Muscle of leg (tissue), 16 donors: ENCODE measurements at places on chromosomes 6 and 20. TPM values are rescaled to one million over a fixed set of nuclear protein-coding genes. Genes with fewer than 3 reads are reported as not detected.

GRCh38 chr6:3566812-3567211 lies 110.0 kb upstream of the SLC22A23 start:
- no peak for DNase-seq
- no peaks in the 10 kb centered on the region for H3K36me3 ChIP-seq
- H3K4me3 ChIP-seq, result no peak overlapping the region
- no peak overlapping the region for H3K27ac ChIP-seq
- peaks cover under 1% of the 10 kb centered on the region for H3K4me1 ChIP-seq
- H3K27me3 ChIP-seq, result no peaks in the 10 kb centered on the region

- H3K27ac ChIP-seq, result no peak overlapping the region
- H3K4me3 ChIP-seq, result no peak overlapping the region
- no peaks in the 10 kb centered on the region for H3K4me1 ChIP-seq
- H3K36me3 ChIP-seq, result no peaks in the 10 kb centered on the region
These were observed 504.8 kb downstream of the MEI4 start for GRCh38 chr6:78157606-78158005.

DNA sequence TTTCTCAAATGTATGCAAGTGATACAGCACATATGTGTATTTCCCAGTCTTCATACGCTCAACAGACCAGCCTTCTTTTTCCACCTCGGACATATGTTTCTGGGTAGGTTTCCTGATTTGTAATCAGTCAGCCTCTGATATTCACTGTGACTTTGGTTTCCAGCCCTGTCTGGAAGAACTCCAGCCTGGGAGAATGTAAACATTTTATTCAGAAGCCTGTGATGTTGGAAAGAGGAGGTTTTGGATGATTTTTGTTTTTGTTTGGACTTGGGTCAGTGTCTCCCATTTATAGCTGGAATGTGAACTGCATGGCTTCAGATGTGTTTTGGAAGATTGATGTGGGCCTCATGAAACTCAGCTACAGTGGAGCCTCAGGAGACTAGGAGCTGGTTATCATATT lies 172.2 kb upstream of the CENPW start:
- H3K36me3 ChIP-seq, result no peaks in the 10 kb centered on the region
- no peak overlapping the region for H3K27ac ChIP-seq
- peak; percentile 77 for DNase-seq
- H3K4me3 ChIP-seq, result no peak overlapping the region

DNA sequence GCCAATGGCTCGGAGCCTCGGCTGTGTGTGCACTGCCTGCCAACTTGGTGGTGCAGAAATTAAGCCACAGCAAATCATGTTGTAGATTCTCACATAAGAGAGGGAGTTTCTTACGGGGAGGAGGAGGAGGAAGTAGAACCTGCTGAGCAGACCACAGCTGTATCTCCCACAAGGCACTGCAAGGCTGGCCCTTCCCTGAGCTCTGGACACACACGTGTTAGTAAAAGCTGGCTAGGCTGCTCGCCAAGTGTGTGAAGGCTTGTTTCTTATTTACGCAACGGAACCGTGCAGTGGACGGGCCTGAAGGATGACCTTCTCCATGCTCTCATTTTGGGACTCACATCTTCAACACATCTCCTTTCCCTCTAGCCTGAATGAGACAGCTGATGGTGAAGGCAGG lies 15.7 kb upstream of the QKI start:
- H3K36me3 ChIP-seq, result no peaks in the 10 kb centered on the region
- DNase-seq, result peak; percentile 83
- no peaks in the 10 kb centered on the region for H3K27me3 ChIP-seq
- H3K4me3 ChIP-seq, result no peak overlapping the region

- H3K4me1 ChIP-seq, result peaks cover 24% of the 10 kb centered on the region
- peak overlapping the region; percentile 62 for H3K27ac ChIP-seq
- H3K27me3 ChIP-seq, result no peaks in the 10 kb centered on the region
- H3K36me3 ChIP-seq, result peaks cover 6% of the 10 kb centered on the region
- peak; percentile 44 for DNase-seq
- no peak overlapping the region for H3K4me3 ChIP-seq
These were observed 17.3 kb downstream of the LAMA4 start for GRCh38 chr6:112237066-112237465.

- no peaks in the 10 kb centered on the region for H3K4me1 ChIP-seq
- no peak for DNase-seq
- H3K4me3 ChIP-seq, result no peak overlapping the region
- H3K27ac ChIP-seq, result no peak overlapping the region
- H3K36me3 ChIP-seq, result no peaks in the 10 kb centered on the region
- H3K27me3 ChIP-seq, result no peaks in the 10 kb centered on the region
These were observed 1162.2 kb upstream of the GJE1 start for GRCh38 chr6:140970485-140970884.

DNA sequence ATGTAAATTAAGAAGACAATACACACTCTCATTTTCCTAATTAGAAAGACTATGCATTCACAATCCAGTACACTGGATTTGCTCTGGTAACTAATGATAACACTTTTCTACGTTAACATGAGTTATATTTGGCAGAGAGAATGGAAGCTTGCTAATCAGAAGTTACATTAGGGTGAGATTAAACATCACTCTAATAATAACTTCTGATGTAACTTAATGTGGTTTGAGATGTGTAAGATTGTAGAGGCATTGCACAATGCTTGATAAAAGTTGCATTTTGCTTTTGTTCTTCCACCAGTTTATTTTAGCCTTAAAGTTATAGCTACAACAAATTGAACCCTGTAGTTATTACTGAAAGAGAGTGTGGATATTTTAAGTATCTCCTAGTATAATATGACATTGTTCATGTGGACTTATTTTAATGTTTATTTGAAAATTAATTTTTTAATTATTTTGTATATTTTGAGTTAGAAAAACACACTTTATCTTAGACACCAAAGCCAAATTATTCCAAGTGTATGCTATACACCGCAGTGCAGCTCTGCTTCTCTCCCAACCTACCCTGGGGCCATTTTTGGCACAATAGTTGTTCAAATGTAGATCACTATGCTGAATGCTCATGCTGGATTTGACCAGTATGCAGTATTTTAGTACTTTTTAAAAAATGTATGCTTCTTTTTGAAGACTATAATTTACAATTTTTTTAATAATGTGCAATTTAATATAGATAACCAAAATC lies 143.2 kb downstream of the SLC16A10 start:
- H3K27me3 ChIP-seq, result no peaks in the 10 kb centered on the region
- DNase-seq, result peak; percentile 12
- H3K36me3 ChIP-seq, result no peaks in the 10 kb centered on the region
- H3K4me1 ChIP-seq, result no peaks in the 10 kb centered on the region
- no peak overlapping the region for H3K4me3 ChIP-seq
- H3K27ac ChIP-seq, result no peak overlapping the region

DNA sequence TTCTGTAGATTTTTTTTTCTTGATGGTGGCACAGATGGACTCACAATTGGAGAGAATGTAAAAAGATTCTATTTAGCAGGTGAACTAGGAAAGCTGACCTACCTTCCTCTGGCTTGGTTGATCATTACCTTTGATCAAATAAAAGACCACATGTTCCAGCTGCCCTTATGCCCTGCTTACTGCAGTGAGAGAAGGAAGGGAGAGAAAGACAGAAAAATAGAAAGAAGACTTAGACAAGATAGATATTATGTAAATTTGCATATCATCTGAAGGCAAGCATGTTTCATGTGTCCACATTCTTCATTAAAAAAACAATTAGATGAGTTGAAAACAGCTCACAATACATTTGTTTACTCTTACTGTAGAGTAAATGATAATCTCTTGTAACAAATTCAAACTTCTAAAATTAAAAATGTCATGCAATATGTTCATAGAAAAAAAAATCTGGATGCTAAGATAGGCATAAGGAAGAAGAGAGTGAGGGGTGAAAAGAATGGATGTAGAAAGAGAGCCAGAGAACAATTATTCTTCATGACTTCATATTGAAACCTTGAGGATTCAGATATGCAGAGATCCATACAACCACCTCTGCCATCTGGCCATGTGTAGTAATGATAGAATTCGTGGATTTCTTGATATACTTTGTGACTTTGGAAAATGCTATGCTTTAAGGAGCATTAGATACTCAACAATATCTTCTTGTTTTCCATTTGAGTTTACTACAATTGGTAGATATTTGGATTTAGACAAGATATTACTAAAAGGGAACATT lies 71.7 kb downstream of the RFX6 start:
- H3K4me3 ChIP-seq, result no peak overlapping the region
- no peaks in the 10 kb centered on the region for H3K4me1 ChIP-seq
- no peak for DNase-seq

DNA sequence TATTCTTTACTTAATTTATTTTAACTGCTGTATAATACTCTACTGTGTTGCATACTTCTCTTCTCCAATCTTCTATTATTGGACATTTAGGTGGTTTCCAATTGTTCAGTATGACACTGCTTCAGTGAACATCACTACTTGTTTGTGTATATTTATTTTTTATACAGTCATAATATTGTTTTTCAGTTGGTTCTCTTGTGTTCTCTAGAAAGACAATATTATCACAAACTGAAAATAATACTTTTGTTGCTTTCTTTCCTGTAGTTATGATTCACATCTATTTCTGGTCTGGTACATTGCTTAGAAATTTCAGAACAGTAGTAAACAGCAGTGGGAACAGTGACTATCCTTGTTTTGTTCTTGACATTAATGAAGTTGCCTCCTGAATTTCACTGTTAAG lies 62.8 kb upstream of the GTSF1L start:
- H3K4me1 ChIP-seq, result no peaks in the 10 kb centered on the region
- H3K27ac ChIP-seq, result no peak overlapping the region
- no peaks in the 10 kb centered on the region for H3K27me3 ChIP-seq
- no peaks in the 10 kb centered on the region for H3K36me3 ChIP-seq

DNA sequence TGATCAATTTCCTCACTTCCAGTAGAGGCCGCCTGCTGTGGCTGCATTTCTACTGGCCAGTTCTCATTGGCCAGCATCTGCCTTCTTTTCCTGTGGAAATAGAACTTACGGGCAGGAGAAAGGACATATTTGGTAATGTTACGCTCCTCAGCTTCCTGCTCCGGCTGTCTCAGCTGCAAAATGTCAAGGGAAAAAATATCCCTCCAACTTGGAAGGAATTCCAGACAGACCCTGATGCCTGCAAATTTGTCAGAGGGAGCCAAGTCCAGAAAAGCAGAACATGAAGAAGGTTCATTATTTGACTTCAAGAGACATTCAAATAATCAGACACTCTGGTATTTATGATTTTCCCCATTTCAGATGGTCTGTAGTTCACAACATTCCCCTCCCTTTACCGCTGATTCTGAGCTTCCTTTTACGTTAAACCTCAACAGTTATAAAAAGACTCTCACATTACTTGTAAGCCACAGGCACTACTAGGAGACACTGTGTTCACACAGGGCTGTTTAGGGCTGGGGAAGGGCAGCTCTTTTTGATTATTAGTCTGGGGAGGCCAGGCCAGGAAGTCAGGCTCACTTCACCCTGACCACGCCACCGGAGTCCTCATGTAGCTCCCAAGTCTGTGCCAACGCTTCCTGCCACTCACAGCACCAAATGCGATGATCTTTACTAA lies 179.6 kb upstream of the CCN2 start:
- H3K36me3 ChIP-seq, result no peaks in the 10 kb centered on the region
- peaks cover 30% of the 10 kb centered on the region for H3K4me1 ChIP-seq
- H3K27me3 ChIP-seq, result no peaks in the 10 kb centered on the region
- peak; percentile 98 for DNase-seq
- peak overlapping the region; percentile 93 for H3K27ac ChIP-seq

GRCh38 chr20:49247169-49247723 lies 28.0 kb downstream of the DDX27 start:
- H3K27me3 ChIP-seq, result no peaks in the 10 kb centered on the region

GRCh38 chr6:139643986-139644385 lies 269.5 kb upstream of the CITED2 start:
- H3K36me3 ChIP-seq, result no peaks in the 10 kb centered on the region
- H3K4me1 ChIP-seq, result peaks cover 7% of the 10 kb centered on the region
- H3K27me3 ChIP-seq, result no peaks in the 10 kb centered on the region
- no peak for DNase-seq
- H3K27ac ChIP-seq, result no peak overlapping the region

- no peaks in the 10 kb centered on the region for H3K36me3 ChIP-seq
- H3K27me3 ChIP-seq, result no peaks in the 10 kb centered on the region
- no peak overlapping the region for H3K27ac ChIP-seq
These were observed 11.1 kb upstream of the ARFGEF2 start for GRCh38 chr20:48910347-48910781.

GRCh38 chr6:150636808-150637207 lies 37.1 kb downstream of the PLEKHG1 start:
- no peak overlapping the region for H3K4me3 ChIP-seq
- no peak for DNase-seq
- no peak overlapping the region for H3K27ac ChIP-seq
- H3K4me1 ChIP-seq, result peaks cover 17% of the 10 kb centered on the region
- no peaks in the 10 kb centered on the region for H3K27me3 ChIP-seq

- H3K36me3 ChIP-seq, result peaks cover 16% of the 10 kb centered on the region
- H3K27me3 ChIP-seq, result no peaks in the 10 kb centered on the region
- peak; percentile 81 for DNase-seq
- H3K4me1 ChIP-seq, result peaks cover 38% of the 10 kb centered on the region
These were observed 23.0 kb upstream of the NAA20 start for GRCh38 chr20:19993958-19994669.

DNA sequence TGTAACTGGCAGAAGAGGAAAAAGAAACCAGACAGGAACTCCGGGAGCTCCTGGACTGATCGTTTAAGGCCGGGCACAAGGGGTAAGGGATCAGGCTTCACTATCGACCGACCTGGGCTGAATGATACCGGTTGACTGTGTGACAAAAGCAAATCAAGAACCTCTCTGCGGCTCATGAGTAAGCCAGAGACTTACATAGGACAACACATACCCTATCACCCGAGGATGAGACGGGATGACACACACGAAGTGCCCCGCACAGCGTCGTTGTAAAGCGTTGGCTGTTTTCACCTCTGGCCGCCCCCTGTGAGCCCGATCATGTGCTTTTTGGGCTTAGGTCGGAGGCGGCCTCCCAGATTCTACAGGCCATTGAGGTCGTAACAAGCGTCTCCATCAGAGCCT lies 695 bp upstream of the TGIF2 start:
- H3K4me1 ChIP-seq, result peaks cover 28% of the 10 kb centered on the region
- DNase-seq, result peak; percentile 52
- peak overlapping the region; percentile 56 for H3K4me3 ChIP-seq
- H3K36me3 ChIP-seq, result no peaks in the 10 kb centered on the region

DNA sequence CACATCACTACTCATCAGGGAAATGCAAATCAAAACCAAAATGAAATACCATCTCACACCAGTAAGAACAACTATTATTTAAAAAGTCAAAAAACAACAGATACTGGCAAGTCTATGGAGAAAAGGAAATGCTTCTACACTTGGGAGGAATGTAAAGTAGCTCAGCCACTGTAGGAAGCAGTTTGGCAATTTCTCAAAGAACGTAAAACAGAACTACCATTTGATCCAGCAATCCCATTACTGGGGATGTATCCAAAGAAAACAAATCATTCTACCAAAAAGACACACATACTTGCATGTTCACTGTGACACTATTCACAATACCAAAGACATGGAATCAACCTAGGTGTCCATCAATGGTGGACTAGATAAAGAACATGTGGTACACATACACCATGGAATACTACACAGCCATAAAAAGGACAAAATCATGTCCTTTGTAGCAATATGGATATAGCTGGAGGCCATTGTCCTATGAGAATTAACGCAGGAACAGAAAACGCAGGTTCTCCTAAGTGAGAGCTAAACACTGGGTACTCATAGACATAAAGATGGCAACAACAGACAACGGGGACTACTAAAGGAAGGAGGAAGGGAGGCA lies 260.4 kb downstream of the RNGTT start:
- H3K27ac ChIP-seq, result no peak overlapping the region
- H3K4me1 ChIP-seq, result no peaks in the 10 kb centered on the region
- H3K36me3 ChIP-seq, result no peaks in the 10 kb centered on the region

BFSP1 gene
- 2.3 TPM for polyA plus RNA-seq

SAMD3 gene
- polyA plus RNA-seq, result 3.3 TPM

SCRT2 gene
- polyA plus RNA-seq, result not detected

TBP gene
- 13.6 TPM for polyA plus RNA-seq

SLC17A2 gene
- not detected for polyA plus RNA-seq

AIF1 gene
- 20.3 TPM for polyA plus RNA-seq

CRNKL1 gene
- polyA plus RNA-seq, result 22.8 TPM

IL17F gene
- polyA plus RNA-seq, result not detected

TMC2 gene
- not detected for polyA plus RNA-seq

KCNK5 gene
- 0.78 TPM for polyA plus RNA-seq

GABRR1 gene
- polyA plus RNA-seq, result 0.91 TPM
